ENCODE measurements at places on chromosomes 7 and 10.

DNA sequence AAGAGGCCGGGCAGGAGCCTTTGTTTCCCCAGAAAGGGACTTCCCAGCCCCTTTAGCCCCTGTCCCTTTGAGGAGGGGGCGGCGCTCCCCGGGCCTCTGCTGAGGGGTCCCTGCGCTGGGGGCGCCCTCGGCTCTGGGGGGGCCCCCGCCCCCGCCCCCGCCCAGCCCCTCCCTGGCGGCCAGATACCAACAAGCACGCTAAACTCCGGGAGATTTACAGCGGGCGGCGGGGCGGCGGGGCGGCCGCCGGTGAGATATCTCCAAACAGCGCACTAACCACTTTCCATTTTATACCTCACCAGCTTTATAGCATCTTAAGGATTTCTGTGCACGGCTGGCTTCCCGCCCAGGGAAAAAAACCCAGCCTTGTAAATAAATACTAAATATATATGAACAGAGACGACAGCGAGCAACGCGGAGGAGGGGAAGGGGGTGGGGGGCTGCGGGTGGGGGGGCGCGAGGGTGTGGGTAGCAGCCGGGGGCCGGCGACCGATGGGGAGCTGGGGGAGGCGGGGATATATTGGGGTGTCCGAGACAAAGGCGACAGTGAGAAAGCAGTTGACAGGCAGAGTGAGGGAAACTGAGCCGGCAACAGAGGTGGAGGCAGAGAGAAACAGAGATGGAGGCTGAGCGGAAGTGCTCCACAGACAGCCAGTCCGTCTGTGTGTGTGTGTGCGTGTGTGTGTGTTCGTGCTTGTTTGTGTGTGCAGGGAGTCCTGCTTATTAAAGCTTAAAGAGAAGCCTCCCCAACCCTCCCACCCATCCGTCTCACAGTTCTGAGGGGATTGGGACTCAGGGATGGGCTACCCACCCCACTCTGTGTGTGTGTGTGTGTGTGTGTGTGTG is 85.8 kb downstream of the HIF1AN start:
- no peaks in the 10 kb centered on the region for H3K27me3 ChIP-seq
- DNase-seq: no peak
- H3K4me1 ChIP-seq: peaks cover 6% of the 10 kb centered on the region
- no peak overlapping the region for H3K27ac ChIP-seq
- H3K4me3 ChIP-seq: no peak overlapping the region

DNA sequence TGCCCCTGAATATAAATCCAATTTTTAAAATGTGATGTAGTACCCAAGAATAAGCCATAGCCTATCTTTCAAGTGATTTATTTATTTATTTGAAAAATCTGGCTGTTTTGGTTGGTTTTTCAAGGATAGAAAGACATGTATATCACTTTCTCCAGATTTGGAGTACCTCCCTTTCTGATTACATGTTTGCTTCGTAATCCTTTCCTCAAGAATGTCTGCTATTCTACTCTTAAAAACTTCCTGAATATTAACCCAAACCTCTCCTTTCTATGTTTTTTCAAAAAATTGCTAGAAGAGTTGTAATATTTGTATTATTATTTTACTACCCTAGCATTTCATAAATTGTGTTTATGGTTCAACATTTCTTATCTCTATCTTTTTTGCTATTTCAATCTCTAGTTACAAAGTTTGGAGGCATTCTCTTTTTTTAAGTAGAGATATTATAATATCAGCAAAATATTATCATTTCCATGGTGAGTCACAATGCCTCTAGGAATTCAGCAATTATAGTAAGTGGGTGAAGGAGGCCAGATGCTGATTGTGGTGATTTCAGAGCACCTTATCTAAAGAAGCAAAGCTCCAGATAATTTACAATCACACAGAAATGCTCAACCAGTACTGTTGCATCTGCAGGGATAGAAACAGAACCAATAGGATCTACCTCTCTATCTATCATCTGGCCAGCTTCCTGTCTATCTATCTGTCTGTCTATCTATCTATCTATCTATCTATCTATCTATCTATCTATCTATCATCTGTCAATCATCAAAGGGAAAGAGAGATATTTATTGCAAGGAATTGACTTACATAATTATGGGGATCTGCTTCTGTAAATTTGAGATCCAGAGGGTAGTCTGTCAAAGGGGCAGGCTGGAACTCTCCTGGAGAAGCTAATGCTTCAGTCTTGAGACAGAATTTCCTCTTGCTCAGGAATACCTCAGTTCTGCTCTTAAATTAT is 412.5 kb upstream of the SEMA3C start:
- H3K27me3 ChIP-seq: no peaks in the 10 kb centered on the region
- DNase-seq: no peak
- H3K27ac ChIP-seq: no peak overlapping the region

- no peak overlapping the region for H3K27ac ChIP-seq
- no peak for DNase-seq
- no peaks in the 10 kb centered on the region for H3K27me3 ChIP-seq
- H3K4me3 ChIP-seq: no peak overlapping the region
These were observed 53.8 kb downstream of the COL13A1 start for GRCh38 chr10:69855346-69856111.

GRCh38 chr10:1563028-1563427 is 174.3 kb downstream of the ADARB2 start:
- no peak for DNase-seq
- H3K36me3 ChIP-seq: no peaks in the 10 kb centered on the region
- no peaks in the 10 kb centered on the region for H3K4me1 ChIP-seq
- no peaks in the 10 kb centered on the region for H3K27me3 ChIP-seq

DNA sequence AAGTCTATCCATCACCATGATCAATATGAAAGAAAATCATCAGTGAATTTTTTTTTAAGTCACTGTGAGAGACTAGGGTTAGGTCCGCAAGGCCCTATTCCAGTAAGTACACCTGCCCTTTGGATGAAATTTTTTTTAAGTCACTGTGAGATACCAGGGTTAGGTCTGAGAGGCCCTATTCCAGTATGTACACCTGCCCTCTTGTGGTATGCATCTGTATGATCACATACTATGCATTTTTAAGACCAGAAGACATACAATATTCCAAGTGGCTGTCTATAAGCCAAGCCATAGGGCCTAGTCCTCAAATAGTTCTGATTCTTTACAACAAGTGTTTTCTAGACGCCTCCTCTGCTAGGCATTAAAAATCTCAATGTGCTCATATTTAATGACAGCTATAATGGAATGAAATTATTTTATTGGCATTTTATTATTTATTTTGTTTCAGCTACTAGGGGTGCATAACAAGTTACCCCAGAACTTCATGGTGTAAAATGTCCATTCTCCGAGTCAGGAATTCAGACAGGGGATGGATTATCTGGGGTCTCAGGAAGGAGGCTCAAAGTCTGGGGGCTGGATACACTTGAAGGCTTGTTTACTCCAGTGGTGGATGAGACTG is 53.1 kb downstream of the TEX36 start:
- no peaks in the 10 kb centered on the region for H3K27me3 ChIP-seq
- no peak overlapping the region for H3K4me3 ChIP-seq
- no peak for DNase-seq
- H3K27ac ChIP-seq: no peak overlapping the region

GRCh38 chr7:44970523-44971051 is 8.2 kb downstream of the MYO1G start:
- no peaks in the 10 kb centered on the region for H3K36me3 ChIP-seq
- no peaks in the 10 kb centered on the region for H3K27me3 ChIP-seq
- no peaks in the 10 kb centered on the region for H3K4me1 ChIP-seq
- H3K27ac ChIP-seq: no peak overlapping the region

DNA sequence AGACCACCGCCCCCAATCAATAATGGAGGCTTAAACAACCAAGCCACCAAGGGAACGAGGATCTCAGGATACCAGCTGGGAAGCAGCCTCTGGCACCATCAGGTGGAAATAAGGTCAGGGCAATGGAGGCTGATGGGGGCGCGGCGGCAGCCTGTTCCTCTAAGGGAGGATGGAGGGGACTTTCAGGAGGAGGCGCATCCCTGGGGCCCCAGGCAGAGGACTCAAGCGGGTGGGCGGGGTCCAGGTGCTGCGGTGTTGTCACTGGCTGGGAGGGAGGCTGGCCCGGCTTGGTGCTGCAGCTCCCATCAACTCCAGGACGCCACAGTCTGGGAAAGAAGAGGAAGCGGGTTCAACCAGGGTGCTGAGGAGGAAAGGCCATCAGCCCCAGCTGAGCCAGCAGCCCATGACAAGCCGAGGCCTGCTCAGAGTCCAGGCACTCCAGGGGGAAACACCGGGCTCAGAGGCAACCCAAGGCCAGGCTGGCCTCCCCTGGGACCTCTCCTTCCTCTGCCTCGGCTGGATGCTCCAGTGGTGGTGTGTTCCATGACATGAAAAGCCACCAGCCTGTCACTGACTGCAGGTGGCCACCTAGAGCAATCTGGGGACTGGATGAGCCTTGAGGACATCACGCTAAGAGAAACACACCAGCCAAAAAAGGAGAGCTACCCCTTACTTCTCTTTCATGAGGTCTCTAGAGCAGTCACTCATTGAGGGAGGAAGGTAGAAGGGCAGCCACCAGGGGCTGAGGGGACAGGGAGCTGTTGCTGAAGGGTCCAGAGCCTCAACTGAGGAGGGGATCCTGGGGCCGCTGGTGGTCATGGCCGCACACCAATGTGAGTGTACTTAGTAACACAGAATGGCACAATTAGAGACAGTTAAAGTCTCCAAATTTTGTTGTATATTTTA is 4.6 kb downstream of the GIGYF1 start:
- no peak overlapping the region for H3K4me3 ChIP-seq
- no peak overlapping the region for H3K27ac ChIP-seq
- H3K4me1 ChIP-seq: 0 out of 2 replicates have a peak, but pooled peaks cover 2% of the 10 kb centered on the region
- no peak for DNase-seq
- H3K27me3 ChIP-seq: no peaks in the 10 kb centered on the region

- no peak overlapping the region for H3K27ac ChIP-seq
- H3K4me3 ChIP-seq: no peak overlapping the region
- H3K27me3 ChIP-seq: no peaks in the 10 kb centered on the region
- H3K4me1 ChIP-seq: no peaks in the 10 kb centered on the region
These were observed 90.1 kb downstream of the GRM3 start for GRCh38 chr7:86733783-86734182.

- H3K27me3 ChIP-seq: no peaks in the 10 kb centered on the region
- no peak overlapping the region for H3K4me3 ChIP-seq
- no peaks in the 10 kb centered on the region for H3K4me1 ChIP-seq
- DNase-seq: peak; percentile 67
- H3K27ac ChIP-seq: no peak overlapping the region
- H3K36me3 ChIP-seq: no peaks in the 10 kb centered on the region
These were observed 13.0 kb upstream of the STK31 start for GRCh38 chr7:23696916-23697441.

DNA sequence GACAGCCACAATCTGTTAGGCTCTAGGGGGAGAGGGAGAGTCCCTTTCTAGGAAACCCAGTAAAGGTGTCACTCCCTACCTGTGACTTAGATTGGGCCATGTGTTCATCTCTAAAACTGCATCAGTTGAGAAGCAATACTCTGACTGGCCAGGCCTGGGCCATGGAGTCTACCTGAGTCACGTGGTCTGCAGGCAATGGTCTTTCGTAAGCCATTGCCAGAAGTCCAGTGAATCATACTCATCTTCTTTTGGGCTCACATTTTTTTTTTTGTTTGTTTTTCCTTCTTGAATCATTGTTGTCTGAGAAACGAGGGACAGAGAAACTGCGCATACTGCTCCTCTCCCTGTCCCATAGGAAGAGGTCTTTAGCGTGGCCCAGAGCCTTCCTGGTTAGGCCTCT is 215.6 kb downstream of the CCSER2 start:
- no peaks in the 10 kb centered on the region for H3K27me3 ChIP-seq
- DNase-seq: no peak
- H3K27ac ChIP-seq: no peak overlapping the region
- 0 out of 2 replicates have a peak, but pooled peaks cover 2% of the 10 kb centered on the region for H3K36me3 ChIP-seq

DNA sequence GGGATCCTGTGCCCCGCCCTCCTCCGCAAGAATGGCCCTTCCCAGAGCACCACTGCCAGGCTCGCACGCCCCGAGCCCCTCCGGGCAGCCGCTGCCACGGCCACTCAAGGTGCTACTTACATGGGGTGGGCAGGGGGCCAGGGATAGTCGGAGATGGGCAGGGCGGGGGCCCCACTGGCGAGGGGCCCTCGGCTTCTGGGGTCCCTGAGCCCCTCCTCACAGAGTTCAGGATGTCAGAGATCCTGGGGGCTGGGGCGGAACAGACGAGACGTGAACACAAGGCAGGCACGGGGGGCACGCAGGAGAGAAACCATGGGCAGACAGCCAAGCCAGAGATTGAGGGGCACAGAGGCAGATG is 25.6 kb downstream of the YKT6 start:
- H3K36me3 ChIP-seq: no peaks in the 10 kb centered on the region
- no peaks in the 10 kb centered on the region for H3K27me3 ChIP-seq
- DNase-seq: no peak

GRCh38 chr10:62817121-62817765 is 1.1 kb upstream of the EGR2 start:
- peaks cover 2% of the 10 kb centered on the region for H3K4me1 ChIP-seq
- no peak overlapping the region for H3K27ac ChIP-seq
- no peaks in the 10 kb centered on the region for H3K36me3 ChIP-seq
- peaks cover 32% of the 10 kb centered on the region for H3K27me3 ChIP-seq
- H3K4me3 ChIP-seq: peak overlapping the region; percentile 88

DNA sequence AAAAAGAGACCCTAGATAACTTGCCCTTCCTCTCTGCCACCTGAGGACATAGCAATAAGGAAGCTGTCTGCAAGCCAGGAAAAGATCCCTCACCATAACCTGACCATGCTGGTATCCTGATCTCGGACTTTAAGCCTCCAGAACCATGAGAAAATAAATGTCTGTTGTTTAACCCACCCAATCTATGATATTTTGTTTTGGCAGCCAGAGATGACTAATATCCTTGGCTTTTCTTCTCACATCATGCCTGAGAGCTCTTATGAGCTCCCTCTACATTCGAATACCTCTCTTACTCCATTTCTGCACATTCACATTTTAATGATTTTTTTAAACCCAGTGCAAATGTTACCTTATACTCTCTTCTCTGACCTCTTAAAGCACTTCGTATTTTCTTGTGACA is 214.0 kb upstream of the CHRM2 start:
- no peaks in the 10 kb centered on the region for H3K36me3 ChIP-seq
- no peak overlapping the region for H3K27ac ChIP-seq
- H3K4me3 ChIP-seq: no peak overlapping the region
- no peak for DNase-seq
- H3K4me1 ChIP-seq: no peaks in the 10 kb centered on the region

- H3K4me1 ChIP-seq: 0 out of 2 replicates have a peak, but pooled peaks cover 1% of the 10 kb centered on the region
- peak; percentile 80 for DNase-seq
- H3K27me3 ChIP-seq: no peaks in the 10 kb centered on the region
- H3K36me3 ChIP-seq: no peaks in the 10 kb centered on the region
- H3K27ac ChIP-seq: no peak overlapping the region
These were observed 387.5 kb downstream of the CCSER2 start for GRCh38 chr10:84715911-84716310.

- no peak for DNase-seq
- no peaks in the 10 kb centered on the region for H3K4me1 ChIP-seq
- no peaks in the 10 kb centered on the region for H3K36me3 ChIP-seq
- H3K4me3 ChIP-seq: no peak overlapping the region
- H3K27ac ChIP-seq: no peak overlapping the region
- H3K27me3 ChIP-seq: no peaks in the 10 kb centered on the region
These were observed 69.3 kb upstream of the PARD3 start for GRCh38 chr10:34884272-34884952.
